ENCODE measurements at places on chromosomes 3 and 15.

- no peak for DNase-seq
These were observed 97.8 kb downstream of the HMG20A start for GRCh38 chr15:77518458-77518857.

- no peak for DNase-seq
These were observed at the start of gene GJD2 for GRCh38 chr15:34754674-34755418. Gene GJD2, minus strand, starts transcription at chr15:34754998. Its CDS starts 510 bp downstream, at chr15:34754488.

DNA sequence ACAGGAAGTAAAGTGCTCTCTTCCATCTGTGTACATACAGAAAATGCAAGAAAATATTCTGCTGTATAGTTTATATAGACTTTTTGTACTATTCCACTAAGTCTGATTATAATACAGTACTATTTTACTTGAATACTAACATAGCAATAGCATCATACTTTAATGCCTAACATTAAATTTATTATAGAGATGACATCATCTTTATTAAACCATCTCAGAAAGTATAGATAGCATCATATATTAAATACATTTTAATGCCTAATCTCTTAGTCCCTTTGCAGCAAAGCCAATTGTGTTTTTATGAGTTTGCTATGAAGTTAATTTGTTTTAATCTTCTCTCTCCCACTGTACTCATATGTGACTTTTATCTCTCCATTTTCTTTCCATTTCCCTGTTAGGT, 39.7 kb upstream of the ZDHHC23 start:
- DNase-seq, result no peak

DNA sequence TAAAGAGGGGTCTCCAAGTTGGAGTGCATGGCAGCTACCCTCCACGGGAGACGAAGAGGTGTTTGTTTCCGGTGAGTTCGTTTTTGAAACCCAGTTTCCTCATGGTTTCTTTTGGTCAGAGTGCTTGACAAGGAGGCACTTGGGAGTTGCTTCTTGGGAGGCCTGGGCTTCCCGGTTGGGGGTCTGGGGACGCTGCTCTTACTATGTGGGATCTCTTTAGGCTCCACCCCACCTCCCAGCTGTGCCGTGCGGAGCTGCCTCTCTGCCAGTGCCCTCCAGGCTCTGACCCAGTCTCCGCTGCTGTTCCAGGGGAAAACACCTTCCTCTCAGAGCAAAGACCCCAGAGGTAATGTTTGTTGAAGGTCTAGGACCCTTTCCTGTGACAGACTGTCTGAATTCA, 29.6 kb downstream of the KIF7 start:
- no peak for DNase-seq

- DNase-seq, result peak; percentile 34
These were observed 56.2 kb upstream of the DLG1 start for GRCh38 chr3:197354568-197355001.

GRCh38 chr3:133862161-133862560, 33.5 kb downstream of the RAB6B start:
- DNase-seq, result no peak

GRCh38 chr3:110664148-110664547, 407.5 kb upstream of the NECTIN3 start:
- no peak for DNase-seq

DNA sequence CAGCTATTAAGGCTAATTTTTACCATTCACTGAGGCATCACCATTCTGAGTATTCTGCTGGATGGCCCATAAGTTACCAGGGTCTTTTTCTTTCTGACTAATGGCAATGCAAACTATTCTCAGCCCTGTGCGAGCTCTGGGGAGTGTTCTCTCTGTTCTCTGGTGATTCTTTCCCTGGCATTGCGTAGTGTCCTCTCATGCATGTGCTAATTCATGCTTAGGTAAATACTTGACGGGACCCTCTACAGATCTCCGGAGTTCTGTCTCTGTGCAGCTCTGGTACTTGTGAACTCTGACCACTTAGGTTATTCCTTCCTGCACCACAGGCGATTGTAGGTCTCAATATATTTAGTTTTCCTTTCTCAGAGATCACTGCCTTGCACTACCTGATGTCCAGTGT, 34.8 kb downstream of the UBE2E1 start:
- no peak for DNase-seq

DNA sequence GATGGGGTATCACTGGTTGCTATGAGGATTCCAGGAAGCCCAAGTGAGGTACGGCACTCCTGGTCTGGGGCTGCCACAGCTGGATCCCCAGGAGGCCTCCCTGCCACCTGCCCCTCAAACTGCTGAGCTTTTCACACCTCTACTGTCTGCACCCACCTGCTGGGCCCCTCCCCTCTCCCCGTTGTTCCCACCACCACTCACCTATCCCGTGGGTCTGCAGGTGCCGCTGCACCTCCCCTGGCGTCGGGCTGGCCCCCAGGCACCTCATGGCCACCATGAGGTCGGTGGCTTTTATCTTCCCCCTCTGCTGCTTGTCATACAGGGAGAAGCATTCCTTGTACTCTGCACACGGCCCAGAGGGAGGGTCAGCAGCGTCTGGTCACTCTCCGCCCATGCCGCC, 5.8 kb downstream of the CALML4 start:
- no peak for DNase-seq

GRCh38 chr3:72810063-72810462, 38.2 kb downstream of the SHQ1 start:
- DNase-seq, result no peak

DNA sequence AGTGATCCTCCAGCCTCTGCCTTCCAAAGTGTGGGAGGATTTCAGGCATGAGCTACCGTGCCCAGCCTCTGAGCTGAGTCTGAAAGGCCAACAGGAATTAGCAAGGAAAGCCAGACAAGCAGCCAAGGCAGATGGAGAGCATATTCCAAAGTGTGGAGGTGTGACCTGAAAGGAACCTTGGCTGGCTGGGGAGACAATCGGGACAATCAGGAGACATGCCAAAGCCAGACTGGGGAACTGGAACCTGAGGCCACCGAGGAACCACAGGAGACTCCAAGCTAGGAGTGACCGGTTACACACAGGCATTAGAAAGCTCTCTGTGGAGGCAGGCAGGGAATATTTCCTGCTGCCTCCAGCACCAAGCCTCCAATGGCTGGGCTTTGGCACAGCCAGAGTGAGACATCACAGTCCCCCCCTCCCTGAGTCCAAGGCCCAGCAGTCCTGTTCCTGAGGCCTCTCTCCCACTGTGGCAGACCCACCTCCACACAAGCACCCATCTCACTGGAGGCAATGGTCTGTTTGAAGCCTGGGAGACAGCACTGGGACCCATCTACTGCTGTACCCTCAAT, 4.5 kb upstream of the C15orf39 start:
- no peak for DNase-seq

- no peak for DNase-seq
These were observed 230.8 kb upstream of the GPR149 start for GRCh38 chr3:154660811-154661210.

GRCh38 chr3:133476971-133477375, 77.1 kb downstream of the BFSP2 start:
- no peak for DNase-seq

- DNase-seq, result no peak
These were observed 188.9 kb downstream of the TLE3 start for GRCh38 chr15:69908590-69909420.

DNA sequence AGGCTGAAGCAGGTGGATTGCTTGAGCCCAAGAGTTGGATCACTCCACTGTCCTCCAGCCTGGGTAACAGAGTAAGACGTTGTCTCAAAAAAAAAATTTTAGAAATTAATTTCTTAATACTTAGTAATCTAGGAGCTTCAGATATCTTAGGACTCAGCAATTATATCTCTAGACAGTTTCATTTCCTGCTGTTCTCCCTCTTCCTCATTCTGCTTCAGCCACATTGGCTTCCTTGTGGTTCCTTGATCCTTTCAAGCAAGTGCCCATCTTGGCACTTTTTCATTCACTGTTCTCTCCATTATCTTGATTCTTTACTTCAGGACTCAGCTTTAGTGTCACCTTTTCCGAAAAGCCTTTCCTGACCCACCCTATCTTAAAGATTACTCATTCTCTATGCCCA, 22.5 kb downstream of the TMEM202 start:
- DNase-seq, result peak; percentile 89

DNA sequence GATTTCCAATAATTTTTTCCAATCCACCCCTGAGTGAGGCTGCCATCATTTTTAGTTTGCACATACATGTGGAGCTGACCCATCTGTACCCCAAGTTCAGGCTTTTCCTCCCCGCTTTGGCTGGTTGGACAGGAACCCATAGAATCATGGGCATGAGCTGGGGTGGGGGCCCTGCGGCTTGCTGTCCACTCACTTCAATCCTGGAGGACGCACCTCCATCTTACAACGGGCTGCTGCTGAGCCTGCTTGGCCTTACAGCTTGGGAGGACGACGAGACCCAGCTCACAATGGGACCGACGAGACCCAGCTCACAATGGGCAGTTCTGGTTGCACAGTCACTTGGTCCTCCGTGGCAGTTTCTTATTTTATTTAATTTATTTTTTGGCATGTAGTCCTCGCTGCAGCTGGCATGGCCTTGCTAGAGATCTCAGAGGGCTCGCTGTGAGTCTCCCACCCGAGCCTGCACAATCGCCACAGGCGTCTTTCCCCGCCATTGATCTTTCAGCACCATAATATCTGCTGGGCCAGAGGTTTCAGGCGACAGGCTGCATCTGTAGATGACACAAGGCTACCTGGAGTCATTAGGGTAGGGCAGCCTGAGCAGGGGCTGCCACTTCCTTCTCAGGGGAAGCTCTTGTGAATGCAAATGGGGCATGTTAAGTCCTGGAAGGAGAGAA, 19.6 kb upstream of the EPHB3 start:
- no peak for DNase-seq

GRCh38 chr3:14374444-14374883, 27.9 kb upstream of the SLC6A6 start:
- no peak for DNase-seq

DNA sequence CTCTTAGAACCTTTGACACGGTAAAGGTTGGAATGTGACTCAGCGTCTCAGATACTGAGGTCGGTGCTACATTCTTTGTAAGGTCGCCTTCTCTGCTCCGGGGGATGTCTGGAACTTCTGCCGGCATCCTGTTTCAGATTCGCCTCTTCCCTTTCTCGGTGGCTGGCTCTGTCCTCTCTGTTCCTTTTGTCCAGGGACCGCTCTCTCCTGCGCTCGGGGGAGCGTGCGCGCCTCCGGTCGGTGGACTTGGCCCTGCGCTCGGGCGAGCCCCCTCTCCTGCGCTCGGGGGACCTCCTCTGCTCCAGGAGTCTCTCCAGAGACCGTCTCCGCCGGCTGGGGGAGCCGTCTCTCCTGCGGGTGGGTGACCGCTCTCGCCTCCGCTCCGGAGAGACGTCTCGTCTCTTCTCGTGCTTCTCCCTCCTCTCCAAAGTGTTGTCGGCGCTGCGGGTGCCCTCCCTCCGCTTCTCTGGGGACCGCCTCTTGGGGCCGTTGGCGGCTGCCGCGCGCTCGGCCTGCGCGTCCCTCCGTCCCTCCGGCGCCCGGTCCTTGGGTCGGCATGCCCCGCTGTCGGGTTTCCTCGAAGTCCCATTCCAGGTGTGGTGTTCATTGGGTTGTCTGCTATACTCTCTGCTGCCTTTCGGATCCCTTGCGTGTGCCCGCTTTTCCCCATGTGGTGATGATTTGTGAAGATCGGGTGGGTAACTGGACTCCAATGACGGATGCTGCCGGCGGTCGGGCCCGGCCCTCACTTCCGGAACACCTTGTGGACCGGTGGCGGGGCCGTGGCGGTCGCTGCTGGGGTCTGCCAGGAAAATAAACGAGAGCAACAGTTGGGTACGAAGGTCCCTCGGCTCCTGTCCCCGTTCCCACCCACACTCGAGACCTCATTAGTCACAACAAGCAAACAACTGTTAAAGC, 668.8 kb upstream of the ADAMTS9 start:
- DNase-seq, result no peak

DNA sequence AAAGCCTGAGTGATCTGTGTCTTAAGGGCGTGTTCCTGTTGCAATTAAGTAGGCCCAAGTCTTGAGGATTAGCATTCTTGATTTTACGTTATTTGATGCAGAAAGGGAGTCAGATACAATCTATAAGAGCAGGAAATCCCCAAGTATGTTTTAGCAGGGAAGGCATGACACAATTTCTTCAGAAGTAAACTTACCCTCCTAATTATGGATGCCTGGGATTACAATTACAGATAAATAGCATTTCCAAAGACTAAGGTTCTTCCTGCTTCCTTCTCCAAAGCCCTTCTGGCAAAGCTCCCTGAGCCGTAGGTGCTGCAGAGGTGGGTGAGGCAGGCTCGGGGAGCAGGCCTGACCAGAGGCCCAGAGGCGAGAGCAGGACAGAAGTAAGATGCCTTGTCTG, 34.9 kb upstream of the ST6GAL1 start:
- DNase-seq, result no peak

- no peak for DNase-seq
These were observed at the start of gene CHST13 for GRCh38 chr3:126523745-126524428. Gene CHST13, plus strand, starts transcription at chr3:126524155. Its CDS starts 178 bp downstream, at chr3:126524333.

DNA sequence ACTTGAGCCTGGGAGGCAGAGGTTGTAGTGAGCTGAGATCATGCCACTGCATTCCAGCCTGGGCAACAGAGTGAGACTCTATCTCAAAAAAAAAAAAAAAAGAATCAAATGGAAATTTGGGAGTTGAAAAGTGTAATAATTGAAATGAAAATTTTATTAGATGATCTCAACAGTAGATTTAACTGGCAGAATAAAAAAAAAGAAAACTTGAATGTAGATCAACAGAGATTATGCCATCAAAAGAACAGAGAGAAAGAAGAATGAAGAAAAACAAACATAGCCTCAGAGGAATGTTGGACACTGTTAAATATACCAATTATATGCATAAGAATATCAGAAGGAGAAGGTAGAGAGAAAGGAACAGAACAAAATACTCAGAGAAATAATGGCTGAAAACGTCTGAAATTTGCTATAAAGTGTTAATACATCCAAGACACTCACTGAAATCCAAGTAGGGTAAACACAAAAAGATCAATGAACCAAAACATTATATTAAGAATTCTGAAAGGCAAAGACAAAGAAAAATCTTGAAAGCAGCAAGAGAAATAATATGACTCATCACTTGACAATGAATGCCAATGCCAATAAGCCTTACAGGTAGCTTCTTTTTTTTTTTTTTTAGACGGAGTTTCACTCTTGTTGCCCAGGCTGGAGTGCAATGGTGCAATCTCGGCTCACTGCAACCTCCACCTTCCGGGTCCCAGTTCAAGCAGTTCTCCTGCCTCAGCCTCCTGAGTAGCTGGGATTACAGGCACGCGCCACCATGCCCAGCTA, 14.6 kb upstream of the ELP6 start:
- DNase-seq, result no peak
